ENCODE measurements at places on chromosomes 6 and 20.

DNA sequence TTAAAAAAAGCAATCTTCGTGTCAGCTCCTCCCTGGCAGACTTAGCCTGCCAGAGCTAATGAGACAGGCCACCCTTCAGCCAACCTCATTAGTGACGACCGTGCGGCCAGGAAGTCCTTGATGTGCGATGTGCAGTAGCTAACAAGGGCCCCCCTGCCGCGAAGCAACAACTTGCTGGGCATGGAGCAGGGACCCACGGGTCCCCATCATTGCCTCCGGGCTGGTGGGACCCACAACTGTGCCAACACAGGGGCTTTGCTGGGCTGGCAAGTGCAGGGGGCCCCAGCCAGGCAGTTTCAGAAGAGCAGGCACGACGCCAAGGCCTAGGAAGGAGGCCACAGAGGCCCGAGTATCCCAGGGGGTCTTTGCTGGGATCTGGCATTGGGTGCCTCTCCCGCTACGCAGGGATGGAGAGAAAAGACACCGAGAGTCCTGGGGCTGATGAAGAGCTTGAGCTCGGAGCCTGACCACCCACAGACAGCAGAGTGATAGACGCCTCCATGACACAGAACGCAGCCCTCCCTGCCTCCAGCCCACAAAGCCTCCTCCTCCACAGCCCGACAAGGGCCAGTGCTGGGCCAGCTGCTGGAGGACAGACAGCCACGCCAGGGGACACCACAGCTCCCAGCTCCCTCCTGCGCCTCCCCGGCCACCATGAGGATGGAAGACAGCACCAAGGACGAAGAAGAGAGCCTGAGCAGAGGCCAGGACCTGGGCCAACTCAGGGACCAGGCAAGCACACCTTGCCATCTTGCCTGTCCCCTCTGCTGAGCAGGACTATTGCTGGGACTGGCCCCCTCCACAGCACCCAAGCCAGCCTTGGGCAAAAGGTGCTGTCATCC is 96.6 kb downstream of the YTHDF1 start:
- DNase-seq: no peak

DNA sequence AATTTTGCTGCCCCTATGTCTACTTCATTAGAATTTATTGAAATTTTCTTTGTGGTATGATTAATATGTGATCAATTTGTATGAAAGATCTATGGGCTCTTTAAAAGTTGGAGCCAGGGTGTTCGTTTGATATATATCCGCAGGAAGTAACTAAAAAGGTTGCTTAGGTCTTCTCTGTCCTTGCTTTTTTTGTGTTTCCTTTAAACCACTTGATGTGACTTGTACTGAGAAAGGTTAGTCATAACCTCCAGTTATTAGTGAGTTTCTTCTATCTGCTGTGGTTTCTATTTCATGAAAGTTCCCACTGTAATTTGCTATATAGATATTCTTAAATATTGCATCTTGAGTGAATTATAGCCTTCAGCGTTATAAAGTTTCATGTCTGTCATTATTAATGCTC is 585.3 kb upstream of the ARID1B start:
- DNase-seq: no peak

DNA sequence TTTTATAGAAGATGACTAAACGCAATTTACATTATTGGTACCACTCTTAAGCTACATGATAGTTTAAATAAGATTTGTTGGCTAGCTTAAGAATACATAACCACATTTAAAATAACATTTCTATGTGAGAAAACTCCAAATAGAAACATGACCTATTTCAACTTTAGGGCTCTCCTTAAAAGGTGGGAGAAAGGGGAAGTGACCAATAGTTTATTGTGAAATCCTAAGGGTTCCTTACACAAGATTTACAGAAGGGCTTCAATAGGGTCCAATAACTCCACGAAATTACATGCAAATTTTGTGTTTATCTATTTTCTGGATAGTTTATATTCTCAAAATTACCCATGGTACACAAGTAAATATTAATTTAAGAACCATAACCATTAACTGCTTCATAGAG is 91.6 kb upstream of the DST start:
- no peak for DNase-seq

GRCh38 chr6:50959081-50959641 is 140.5 kb downstream of the TFAP2B start:
- DNase-seq: no peak

DNA sequence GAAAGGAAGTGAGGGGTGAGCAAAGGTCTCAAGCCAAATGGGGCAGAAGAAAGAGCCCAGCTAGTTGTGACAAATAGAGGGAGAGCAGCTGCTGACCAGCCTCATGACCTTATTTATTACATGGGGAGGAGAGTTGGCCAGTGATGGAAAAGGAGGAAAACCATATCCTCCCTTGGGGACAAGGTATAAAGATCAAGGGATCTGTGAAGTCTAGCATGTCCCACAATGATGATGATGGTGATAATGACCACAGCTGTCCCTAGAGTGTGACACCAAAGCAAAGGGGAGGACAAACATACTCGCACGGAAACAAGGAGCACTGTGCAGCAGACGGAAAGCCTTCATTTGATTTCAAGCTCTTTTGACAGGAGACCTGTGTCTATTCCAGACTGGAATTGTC is 190.4 kb upstream of the MCHR2 start:
- no peak for DNase-seq

- no peak for DNase-seq
Observed at GRCh38 chr20:16011519-16011918, 561.7 kb downstream of the KIF16B start.

DNA sequence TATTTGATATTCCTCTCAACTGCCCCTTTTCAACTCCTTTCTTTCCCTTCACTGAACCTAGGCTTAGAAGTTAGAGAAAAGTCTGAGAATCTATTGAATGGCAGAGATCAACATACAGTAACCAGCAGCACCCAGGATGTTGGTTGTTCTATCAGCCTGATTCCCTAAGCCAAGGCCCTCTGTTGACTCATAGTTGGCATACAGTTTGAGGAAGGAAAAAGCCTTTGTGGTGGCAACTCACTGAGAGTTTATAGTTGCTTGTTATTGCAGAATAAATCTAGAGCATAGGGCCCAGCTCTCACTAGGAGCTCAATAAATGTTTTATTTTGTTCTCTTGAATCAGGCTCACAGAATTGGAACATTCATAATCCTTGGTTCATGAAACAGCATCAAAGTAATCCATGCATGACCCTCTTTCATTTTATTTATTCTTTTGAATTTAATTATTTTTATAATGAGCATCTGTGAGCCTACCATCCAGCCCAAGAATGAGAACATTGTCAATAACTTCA is 119.1 kb upstream of the ADGRF1 start:
- no peak for DNase-seq

DNA sequence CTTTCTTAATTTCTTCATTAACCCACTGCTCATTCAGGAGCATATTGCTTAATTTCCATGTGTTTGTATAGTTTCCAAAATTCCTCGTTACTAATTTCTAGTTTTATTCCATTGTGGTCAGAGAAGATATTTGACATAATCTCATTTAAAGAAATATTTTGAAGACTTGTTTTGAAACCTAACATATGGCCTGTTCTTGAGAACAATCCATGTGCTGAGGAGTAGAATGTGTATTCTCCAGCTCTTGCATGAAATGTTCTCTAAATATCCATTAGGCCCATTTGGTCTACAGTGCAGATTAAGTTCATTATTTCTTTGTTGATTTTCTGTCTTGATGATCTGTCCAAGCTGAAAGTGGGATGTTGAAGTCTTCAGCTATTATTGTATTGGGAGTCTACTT is 251.7 kb downstream of the ALDH8A1 start:
- DNase-seq: no peak

GRCh38 chr6:79656134-79656533 is 25.0 kb downstream of the SH3BGRL2 start:
- no peak for DNase-seq

DNA sequence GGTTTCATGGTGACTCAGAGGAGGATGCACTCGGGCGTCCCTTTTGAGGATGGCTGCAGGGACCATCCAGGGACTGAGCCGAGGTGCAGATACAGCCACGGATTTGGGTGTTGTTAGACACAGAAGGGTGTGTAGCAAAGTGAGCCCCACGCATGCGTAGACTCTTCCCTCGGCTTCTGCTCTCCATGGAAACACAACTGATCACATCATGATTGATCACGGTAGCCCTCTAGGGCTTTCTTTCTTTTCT is 606 bp upstream of the ULBP1 start:
- no peak for DNase-seq

DNA sequence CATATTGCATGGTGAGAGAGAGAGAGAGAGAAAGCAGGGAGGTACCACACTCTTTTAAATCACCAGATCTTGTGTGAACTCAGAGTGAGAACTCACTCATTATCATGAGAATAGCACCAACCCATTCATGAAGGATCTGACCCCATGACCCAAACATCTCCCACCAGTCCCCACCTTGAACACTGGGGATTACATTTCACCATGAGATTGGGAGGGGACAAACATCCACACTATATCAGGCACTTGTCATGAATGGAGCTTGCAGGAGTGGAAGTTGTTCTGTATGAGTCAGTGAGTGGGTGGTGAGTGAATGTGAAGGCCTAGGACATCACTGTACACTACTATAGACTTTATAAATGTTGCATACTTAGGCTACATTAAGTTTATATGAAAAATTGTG is 47.7 kb upstream of the RNF182 start:
- no peak for DNase-seq

DNA sequence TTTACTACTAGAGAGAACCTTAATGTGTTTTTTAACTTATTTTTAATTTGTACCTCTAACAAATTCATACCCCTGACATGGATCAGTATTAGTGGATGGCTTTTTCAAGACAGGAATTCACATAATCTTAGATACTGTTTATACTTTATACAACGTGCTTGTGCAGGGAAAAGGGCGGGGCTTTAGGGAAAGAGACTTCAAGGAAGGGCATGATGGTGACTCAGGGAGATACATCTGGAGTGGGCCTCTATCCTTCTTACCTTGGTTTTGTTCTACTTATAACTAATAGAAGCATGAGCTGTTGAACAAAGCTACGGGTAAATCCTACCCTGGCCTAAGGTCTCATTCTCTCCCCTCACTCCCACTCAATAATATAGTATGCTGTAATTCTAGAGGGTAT is 160.8 kb downstream of the C6orf58 start:
- no peak for DNase-seq

GRCh38 chr6:148074738-148075137 is 267.9 kb upstream of the SASH1 start:
- no peak for DNase-seq

DNA sequence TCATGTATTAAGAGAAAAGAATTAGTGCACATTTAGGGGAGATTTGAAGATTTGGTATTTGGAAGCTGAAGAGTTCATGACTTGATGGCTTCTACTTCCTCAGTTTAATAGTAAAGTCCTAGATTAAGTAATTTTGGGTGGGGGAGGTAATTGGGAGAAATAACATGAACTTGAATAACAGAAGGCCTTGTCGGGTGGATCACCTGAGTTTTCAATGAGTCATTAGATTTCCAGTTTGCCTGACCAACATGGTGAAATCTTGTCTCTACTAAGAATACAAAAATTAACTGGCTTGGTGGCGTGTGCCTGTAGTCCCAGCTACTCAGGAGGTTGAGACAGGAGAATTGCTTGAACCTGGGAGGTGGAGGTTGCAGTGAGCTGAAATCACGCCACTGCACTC is 181.0 kb downstream of the GJA1 start:
- no peak for DNase-seq

- no peak for DNase-seq
Observed at GRCh38 chr20:19789446-19789845, 31.4 kb downstream of the RIN2 start.

GRCh38 chr20:33908336-33908735 is 85.4 kb upstream of the RALY start:
- no peak for DNase-seq

DNA sequence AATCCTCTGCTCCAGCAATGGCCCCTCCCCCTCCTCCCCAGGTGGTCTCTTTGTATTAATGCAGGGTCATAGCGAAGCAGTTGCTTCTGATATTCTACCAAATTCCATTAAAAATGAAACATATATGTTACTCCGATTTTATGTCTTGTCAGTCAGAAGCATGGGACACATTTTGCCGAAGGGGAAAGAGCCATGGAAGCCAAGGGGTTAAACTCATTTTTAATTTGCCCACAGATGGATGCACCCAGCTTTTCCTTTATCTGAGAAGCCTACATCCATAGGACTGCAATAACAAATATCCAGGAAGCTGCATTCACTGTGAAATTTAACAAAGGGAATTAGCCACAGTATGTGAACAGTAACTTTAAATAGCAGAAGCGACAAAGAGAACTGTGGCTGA is 688.2 kb downstream of the QKI start:
- DNase-seq: no peak

- DNase-seq: no peak
Observed at GRCh38 chr6:34723203-34723602, 26.6 kb upstream of the ILRUN start.

DNA sequence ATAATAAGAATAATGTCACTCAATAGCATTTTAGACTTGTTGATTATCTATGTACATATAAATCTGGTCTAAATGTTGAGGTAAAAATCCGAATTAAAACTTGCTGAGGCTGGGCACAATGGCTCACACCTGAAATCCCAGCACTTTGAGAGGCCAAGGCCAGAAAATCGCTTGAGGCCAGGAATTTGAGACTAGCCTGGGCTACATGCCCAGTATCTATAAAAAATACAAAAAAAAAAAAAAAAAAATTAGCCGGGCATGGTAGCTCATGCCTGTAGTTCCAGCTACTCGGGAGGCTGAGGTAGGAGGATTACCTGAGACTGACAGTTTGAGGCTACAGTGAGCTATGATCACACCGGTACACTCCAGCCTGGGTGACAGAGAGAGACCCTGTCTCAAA is 34.2 kb upstream of the SUPT3H start:
- no peak for DNase-seq

- DNase-seq: no peak
Observed at GRCh38 chr6:12336121-12336971, 46.2 kb downstream of the EDN1 start.

- DNase-seq: no peak
Observed at GRCh38 chr6:110626442-110626841, 150.0 kb upstream of the SLC22A16 start.

GRCh38 chr6:747921-748320 is 55.0 kb upstream of the EXOC2 start:
- DNase-seq: no peak

GRCh38 chr6:106997392-106998158 is 23.0 kb upstream of the CD24 start:
- no peak for DNase-seq

GRCh38 chr6:8229915-8230756 is 127.8 kb upstream of the EEF1E1 start:
- no peak for DNase-seq
